ENCODE measurements at places on chromosomes 6 and 20.

GRCh38 chr6:147077251-147077650 is 127.0 kb upstream of the STXBP5 start:
- no peak for DNase-seq

- no peak for DNase-seq
These were observed 1.2 kb downstream of the TSBP1 start for GRCh38 chr6:32370505-32370904.

GRCh38 chr6:142318714-142319113 is 16.9 kb downstream of the ADGRG6 start:
- no peak for DNase-seq

- DNase-seq, result no peak
These were observed 504.4 kb upstream of the NOX3 start for GRCh38 chr6:155959898-155960495.

- DNase-seq, result no peak
These were observed 12.4 kb downstream of the ADGRF5 start for GRCh38 chr6:46909371-46909770.

DNA sequence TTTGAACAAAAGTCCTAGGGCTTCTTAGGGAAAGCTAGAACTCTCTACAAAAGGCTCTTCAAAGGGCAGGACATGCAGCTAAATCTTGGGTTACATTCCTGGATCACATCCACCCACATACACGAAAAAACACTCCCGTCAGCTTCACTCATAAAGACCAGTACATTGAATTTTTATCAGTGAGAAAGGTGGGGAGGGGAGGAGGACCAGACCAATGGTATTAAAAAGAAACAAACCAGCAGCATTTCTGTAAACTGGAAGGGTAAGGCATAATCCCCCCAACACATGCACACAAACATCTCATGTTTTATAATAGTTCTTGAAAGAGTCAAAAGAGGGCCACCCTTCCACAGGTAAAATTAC is 31.6 kb downstream of the MYLK4 start:
- DNase-seq, result no peak

DNA sequence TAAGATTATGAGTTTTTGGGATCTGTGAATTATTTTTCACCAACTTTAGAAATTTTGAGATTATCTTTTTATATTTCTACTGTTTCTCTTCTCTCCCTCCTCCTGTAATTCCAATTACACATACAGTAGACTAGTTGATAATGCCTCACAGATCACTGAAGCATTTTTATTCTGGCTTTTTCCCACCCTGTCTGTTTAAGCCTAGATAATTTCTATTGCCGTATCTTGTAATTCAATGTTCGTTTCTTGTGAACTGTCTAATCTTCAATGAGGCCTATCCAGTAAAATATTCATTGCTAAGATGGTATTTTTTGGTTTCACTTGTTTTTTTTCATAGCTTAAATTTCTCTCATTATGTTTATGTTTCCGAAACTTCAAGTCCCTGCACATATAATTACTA is 12.0 kb downstream of the MDN1 start:
- no peak for DNase-seq

GRCh38 chr6:27761391-27761790 is 150.8 kb downstream of the OR2B2 start:
- no peak for DNase-seq

- no peak for DNase-seq
These were observed at the start of gene SMPDL3A for GRCh38 chr6:122789182-122790027. Gene SMPDL3A (plus strand): TSS chr6:122789258. CDS start chr6:122789347, 89 bp downstream.

DNA sequence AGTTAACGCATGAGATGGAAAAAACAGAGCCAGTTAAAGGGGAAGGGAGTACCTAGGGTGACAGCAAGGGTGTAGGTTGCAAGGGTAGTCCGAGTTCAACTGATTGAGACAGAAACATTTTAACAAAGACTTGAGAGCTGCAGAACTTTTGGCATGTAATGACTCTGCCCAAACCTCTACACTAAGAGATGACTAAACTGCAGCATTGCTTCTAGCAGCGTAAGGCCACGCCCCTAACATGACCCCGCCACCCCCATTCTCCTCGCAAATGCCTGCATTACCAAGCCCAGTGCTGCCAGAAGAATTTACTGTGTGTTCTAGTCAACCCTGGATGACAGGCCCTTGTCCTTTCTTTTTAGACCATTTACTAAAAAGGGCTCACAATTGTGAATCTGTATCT is 6.3 kb upstream of the HINT3 start:
- no peak for DNase-seq

- DNase-seq, result no peak
These were observed 171.9 kb downstream of the LMBRD1 start for GRCh38 chr6:69624944-69625343.

DNA sequence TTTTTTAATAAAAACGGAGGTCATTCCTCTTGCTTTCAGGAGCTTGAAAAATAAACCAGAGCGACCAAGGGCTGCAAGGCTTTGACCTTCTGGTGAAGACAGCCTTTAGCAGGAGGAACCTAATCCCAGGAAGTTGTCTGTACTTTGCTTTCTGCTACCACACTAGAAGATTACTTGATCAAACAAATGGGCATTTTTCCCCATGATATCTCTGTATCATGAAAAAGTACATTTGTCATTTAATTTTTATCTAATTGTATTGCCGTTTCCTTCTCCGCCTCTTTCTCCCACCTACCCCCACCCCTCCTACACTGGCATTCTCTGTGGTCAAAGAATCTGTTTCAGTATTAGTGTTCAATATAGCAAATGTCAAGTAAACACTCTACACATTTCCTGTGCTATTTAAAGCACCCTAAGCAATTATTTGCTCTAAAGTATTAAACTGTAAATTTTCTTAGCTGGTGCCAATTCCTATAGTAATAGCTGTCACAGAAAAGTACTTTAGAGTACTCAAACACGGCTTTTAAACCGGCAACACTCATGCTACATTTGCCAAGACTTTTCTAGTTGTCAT is 29.7 kb downstream of the ATXN1 start:
- DNase-seq, result no peak

DNA sequence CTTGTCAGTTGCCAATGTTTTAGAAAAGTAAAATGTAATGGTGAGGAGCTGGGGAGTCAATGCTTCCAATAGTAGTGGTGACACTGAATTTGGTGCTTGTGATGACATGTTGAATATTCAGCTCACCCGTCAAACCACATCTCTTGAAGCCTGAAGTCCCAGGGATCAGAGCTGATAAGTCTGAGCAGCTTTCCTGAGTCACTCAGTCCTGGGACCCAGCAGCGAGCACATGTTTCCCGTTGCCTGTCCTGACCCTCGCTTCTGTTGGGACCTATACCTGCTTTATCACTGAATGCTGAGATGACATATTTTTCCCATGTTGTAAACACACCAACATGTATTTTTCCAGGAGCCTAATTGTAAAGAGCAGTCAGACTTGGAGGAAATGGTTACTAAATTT is 693.6 kb downstream of the QKI start:
- no peak for DNase-seq

DNA sequence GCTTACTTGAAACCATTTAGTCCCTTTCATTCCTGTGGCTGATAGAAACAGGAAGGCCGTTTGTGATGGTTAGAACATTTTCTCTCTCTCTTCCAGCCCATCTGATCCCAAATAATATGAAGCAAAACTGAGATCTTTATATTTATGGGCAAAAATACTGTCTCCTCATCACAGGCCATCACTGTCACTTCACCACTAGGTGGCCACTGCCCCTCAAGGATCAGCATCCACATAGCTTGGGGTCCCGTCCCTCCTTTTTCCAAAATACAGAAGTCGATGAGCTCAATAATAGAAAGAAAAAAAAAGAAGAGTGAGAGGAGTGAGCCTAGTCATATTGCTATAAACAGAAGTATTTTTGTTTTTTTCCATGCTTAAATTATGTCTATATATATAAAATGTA is 46.4 kb upstream of the LAMP5 start:
- no peak for DNase-seq

DNA sequence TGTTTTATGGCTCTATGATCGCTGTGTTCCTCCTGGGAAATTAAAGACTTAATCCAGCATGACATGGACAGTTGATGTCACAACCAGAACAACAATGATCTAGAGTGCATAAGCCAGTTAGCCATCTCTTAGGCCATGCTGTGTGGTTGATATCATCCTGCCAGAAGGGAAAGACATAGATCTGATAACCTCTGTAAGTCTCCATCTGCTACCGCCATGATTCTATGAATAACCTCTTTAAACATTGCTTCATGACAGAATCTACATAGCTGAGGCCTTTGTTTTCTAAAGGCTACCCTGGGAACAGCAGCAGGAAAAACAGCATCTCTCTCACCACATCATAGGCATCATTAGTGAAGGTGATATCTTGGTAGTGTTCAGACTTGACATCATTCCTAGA is 117.6 kb upstream of the PHACTR1 start:
- DNase-seq, result no peak

GRCh38 chr6:169722362-169723199 is 1.7 kb downstream of the PHF10 start:
- DNase-seq, result no peak

GRCh38 chr6:105495515-105495914 is 92.6 kb upstream of the PREP start:
- DNase-seq, result no peak

GRCh38 chr20:9040863-9041524 is 27.9 kb upstream of the PLCB4 start:
- no peak for DNase-seq

GRCh38 chr6:139017227-139017626 is 11.3 kb upstream of the ABRACL start:
- DNase-seq, result no peak

DNA sequence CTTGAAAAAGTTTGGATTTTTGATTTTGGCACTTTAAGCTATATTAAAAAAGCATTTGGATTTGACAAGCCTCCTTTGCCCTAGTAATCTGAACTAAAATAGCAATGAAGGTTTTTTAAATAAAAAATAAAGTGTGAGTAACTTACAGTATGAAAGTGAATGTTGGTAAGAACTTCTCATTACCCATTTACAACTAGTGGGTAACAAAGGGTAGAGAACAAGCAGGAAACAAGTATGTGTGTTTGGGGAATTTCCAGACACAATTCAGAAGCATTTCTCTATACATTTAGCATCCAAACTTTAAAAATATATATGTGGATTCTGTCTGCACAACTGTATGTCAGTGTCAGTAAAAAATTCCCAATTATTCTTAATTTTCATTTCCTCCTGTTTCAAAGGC is 2.9 kb downstream of the TMEM30A start:
- no peak for DNase-seq

DNA sequence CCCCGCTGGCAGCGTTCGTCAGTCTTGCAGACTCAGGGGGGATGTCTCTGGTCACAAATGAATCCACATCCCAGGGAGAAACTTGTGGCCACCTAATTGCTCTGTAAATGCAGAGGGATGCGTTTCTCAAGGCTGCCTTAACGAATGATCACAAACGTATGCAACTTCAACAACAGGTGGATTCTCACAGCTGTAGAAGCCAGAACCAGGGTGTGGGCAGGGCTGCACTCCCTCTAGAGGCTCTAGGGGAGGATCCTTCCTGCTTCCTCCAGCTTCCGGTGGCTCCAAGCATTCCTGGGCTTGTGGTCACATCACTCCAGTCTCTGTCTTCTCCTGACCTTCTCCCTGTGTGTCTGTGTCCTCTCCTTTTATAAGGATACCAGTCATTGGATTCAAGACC is 3.3 kb upstream of the TAF4 start:
- no peak for DNase-seq
